ENCODE measurements at places on chromosomes 3 and 15.

- DNase-seq, result no peak
- H3K27me3 ChIP-seq, result no peaks in the 10 kb centered on the region
- no peaks in the 10 kb centered on the region for H3K4me1 ChIP-seq
- no peaks in the 10 kb centered on the region for H3K36me3 ChIP-seq
- no peak overlapping the region for H3K4me3 ChIP-seq
Observed at GRCh38 chr3:41711651-41712050, 250.3 kb downstream of the ULK4 start.

- H3K27ac ChIP-seq, result 0 out of 2 replicates have a peak overlapping the region, but pooled peaks have one; percentile 83
- no peak for DNase-seq
- no peaks in the 10 kb centered on the region for H3K27me3 ChIP-seq
Observed at GRCh38 chr15:85580879-85581278, 200.5 kb downstream of the AKAP13 start.

DNA sequence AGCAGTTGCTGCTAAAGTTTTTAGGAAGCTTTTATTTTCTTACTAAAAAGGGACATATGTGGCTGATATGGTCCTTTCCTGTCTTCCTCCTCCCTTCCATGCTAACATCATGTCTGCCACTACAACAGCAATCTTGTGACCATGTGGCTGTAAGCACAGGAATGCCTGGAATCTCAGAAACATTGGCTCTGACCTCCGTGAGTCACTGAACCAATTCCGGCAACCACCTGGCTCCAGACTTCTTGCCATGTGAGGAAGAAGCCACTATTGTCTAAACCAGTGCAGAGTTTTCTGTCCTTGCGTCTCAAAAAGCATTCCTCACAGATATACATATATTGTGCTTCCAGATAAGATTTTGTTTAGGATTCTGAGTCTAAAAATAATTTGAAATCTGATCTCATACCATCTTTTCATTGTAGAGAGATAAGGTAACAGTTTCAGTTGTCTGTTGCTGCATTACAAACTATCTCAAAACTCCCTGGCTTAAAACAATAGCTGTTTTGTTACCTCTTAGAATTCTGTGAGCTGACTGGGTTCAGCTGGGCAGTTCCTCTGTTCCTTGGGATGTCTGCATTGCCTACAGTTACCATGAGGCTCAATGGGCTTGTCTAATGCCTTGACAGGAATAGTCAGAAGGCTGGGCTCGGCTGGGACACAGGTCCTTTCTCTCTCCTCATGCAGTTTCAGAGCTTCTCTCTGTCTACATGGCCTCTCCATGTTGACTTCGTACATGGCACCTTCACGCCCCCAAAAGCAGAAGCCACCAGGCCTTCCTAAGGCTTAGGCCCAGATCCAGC, 77.3 kb upstream of the MAGI1 start:
- H3K27ac ChIP-seq, result no peak overlapping the region
- no peaks in the 10 kb centered on the region for H3K36me3 ChIP-seq
- no peaks in the 10 kb centered on the region for H3K27me3 ChIP-seq
- H3K4me3 ChIP-seq, result no peak overlapping the region
- DNase-seq, result no peak
- no peaks in the 10 kb centered on the region for H3K4me1 ChIP-seq

- no peaks in the 10 kb centered on the region for H3K36me3 ChIP-seq
- no peak overlapping the region for H3K4me3 ChIP-seq
- peak overlapping the region; percentile 20 for H3K27ac ChIP-seq
- DNase-seq, result peak; percentile 59
Observed at GRCh38 chr3:12973827-12974226, 99.4 kb downstream of the IQSEC1 start.

- no peak for DNase-seq
- H3K4me3 ChIP-seq, result no peak overlapping the region
- no peaks in the 10 kb centered on the region for H3K4me1 ChIP-seq
- H3K27me3 ChIP-seq, result peaks cover 14% of the 10 kb centered on the region
- H3K27ac ChIP-seq, result no peak overlapping the region
Observed at GRCh38 chr15:77858792-77859490, 218.6 kb downstream of the TBC1D2B start.

DNA sequence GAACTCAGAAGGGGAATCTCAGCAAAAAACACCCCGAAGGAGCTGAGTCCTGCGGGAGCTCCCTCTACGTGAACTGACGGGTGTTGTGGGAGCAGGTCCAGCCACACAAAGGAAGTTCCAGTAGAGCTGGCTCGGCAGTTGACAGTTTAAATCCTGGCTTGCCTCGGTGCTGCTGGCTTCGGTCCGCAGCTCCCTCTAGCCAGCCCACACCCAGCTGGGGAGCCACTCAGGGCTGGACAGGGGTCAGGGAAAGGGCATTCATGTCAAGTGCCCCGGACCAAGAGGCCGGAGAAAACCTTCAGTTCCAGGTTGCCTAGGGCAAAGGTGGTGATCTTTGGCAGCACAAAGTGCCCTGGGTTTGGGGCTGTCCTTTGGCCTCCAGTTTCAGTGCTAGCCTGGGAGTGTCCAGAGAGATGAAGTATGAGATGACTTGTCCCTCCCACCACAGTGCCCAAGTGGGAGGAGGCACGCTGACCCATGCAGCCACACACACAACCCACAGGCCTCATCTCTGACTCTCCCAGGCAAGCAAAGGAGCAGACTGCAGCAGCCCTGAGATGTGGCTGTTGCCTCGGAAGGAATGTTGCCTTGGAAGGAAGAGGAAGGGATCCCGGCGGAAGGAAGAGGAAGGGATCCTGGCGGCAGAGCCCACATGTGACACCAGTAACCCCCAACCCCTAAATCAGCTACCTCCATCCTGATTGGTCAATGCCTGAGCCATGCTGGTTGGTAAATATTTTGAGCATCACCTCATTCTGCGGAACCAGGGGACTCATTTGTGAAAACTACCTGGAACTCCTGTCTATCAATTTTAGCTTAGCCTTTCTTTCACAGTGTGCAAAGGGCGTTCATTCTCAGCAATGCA, 13.9 kb upstream of the ANPEP start:
- H3K27ac ChIP-seq, result no peak overlapping the region
- no peak for DNase-seq
- H3K4me3 ChIP-seq, result no peak overlapping the region
- no peaks in the 10 kb centered on the region for H3K4me1 ChIP-seq
- peaks cover 6% of the 10 kb centered on the region for H3K36me3 ChIP-seq
- no peaks in the 10 kb centered on the region for H3K27me3 ChIP-seq

DNA sequence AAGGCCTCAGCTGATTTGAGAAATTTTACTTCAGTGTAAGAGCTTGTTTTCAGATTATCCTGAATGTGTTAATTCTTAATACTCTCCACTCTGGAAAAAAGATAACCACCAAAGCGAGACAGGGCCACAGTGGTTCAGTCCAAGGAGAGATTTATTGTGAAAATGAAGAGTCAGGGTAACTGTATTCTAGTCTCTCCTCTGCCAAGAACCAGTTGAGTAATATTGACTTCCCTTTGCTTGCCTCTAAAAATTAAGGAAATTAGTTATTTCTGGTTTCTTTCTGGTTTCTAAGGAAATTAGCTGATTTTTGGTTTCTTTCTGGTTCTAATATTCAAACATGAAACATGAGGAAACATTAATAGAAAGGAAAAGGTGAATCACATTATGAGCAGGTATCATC, 34.9 kb downstream of the PPP1R2 start:
- H3K4me3 ChIP-seq, result no peak overlapping the region
- no peaks in the 10 kb centered on the region for H3K4me1 ChIP-seq
- H3K36me3 ChIP-seq, result peaks cover 12% of the 10 kb centered on the region

All from DND-41 (cell line).